WERI-Rb-1 (cell line): ENCODE measurements at places on chromosomes 2 and 18.
A peak's percentile ranks its signal among the peaks of the same experiment; 100 is the strongest.

DNA sequence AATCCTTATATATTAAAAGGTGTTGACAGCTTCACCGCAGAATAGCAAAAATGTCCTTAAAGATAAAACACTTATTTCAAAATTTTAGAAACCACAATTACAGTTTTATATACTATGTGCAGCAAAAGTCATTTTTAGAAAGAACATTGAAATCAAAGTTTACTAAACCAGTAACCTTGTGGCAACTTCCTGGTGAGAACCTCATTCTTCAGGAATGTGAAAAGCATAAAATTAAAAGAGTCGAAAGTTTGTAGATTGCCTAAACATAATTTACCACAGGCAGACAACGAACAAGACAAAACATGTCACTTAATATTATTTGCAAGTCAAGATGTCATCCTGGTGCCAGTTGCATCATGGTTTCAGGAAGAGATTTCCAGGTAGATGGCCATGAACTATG is 108.3 kb upstream of the NRP2 start:
- no peak for DNase-seq

- no peak for DNase-seq
Observed at GRCh38 chr2:274503-274902, 9.8 kb downstream of the ACP1 start.

- DNase-seq: peak; percentile 76
Observed at GRCh38 chr2:950080-950966, at the start of gene SNTG2. Gene SNTG2 (plus strand): TSS chr2:950849. CDS start chr2:950997, 148 bp downstream.

- no peak for DNase-seq
Observed at GRCh38 chr18:63725682-63726480, 23.1 kb downstream of the SERPINB11 start.

DNA sequence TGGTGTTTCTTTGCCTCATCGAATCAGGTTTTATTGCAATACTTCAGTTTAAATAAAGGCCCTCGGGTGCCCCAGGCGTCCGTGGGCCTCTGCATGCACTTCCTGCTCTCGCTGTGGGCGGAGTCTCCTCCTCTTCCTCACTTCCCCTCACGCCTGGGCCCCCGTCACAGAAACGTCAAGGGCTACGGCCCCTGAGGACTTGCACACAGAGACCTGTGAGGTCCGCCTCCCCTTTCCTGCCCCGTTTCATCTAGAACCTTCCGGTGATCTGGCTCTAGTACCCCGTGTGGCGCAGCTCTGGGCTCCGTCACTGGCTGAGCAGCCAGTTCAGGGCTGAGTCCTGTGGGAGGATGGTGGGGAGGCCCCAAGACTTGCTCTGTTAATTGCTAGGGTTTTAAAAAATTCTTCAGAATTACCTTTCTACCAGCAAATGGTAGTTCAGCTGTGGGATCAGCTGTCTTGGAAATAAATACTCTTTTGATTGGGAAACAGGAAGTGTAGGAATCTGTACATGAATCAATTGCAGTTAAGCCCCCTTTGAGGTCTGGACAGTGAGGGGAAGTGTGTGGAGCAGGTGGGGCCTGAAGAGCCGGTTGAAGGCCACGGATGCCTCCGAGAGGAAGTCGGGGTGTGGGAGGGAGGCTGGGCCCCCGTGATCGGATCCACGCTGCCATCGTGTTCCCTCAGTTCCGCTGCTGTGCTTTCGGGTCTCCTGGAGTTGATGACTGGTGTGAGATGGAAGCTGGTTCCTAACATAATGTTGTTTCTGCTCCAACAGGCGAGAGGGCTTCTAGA is 10.2 kb downstream of the NFATC1 start:
- DNase-seq: no peak

DNA sequence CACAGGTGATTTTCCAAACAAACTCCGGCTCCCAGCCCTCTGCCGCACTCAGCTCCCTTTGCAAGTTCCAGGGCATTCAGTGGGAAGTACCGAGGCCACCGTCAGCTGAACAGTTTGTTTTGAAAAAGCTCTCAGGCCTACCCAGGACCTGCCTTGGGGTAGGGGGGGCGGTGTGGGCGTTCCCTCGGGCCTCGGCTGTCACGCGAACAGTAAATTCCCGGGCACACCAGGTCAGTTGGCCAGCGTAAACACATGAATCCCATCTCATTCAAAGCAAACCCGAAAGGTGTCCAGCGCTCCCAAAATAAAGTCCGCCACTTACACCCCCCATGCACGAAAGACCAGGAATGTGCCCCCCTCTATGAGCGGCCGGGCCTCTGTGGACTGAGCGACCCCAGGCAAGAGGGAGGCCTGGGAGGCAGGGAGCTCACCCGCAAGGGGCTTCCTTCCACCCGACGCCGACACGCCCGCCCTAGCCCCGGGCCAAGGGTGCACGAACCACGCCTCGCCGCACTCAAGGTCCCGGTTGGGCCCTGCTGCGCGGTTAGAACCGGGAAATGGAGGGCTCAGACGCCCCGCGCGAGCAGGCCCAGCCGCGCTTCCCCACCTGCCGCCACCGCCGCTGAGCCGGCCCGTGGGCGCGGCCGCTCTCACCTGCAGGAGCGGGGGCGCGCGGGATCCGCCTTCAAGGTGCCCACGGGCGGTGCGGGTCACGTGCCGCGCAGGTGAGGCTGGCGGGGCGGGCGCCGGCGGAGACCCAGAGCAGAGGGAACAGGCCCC is at the start of gene WDSUB1:
TSS of gene WDSUB1 (minus strand) at position 775 of the 780 bp plus-strand sequence. CDS start 3,634 bp downstream, outside the sequence.
- peak; percentile 72 for DNase-seq

DNA sequence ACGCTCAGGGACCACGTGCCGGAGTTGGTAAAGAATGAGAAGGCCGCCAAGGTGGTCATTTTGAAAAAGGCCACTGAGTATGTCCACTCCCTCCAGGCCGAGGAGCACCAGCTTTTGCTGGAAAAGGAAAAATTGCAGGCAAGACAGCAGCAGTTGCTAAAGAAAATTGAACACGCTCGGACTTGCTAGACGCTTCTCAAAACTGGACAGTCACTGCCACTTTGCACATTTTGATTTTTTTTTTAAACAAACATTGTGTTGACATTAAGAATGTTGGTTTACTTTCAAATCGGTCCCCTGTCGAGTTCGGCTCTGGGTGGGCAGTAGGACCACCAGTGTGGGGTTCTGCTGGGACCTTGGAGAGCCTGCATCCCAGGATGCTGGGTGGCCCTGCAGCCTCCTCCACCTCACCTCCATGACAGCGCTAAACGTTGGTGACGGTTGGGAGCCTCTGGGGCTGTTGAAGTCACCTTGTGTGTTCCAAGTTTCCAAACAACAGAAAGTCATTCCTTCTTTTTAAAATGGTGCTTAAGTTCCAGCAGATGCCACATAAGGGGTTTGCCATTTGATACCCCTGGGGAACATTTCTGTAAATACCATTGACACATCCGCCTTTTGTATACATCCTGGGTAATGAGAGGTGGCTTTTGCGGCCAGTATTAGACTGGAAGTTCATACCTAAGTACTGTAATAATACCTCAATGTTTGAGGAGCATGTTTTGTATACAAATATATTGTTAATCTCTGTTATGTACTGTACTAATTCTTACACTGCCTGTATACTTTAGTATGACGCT is 5.8 kb downstream of the MYCN start:
- no peak for DNase-seq

- DNase-seq: no peak
Observed at GRCh38 chr2:237195396-237196120, 109.9 kb downstream of the COPS8 start.

GRCh38 chr18:37948471-37948870 is 382.9 kb upstream of the CELF4 start:
- DNase-seq: no peak

GRCh38 chr2:142040556-142040955 is 90.3 kb downstream of the LRP1B start:
- no peak for DNase-seq
